Central memory CD4-positive, alpha-beta T cell (primary cell): ENCODE measurements at places on chromosomes 5 and 9.

GRCh38 chr9:137194388-137194787 is 5.9 kb downstream of the SSNA1 start:
- no peak for DNase-seq

DNA sequence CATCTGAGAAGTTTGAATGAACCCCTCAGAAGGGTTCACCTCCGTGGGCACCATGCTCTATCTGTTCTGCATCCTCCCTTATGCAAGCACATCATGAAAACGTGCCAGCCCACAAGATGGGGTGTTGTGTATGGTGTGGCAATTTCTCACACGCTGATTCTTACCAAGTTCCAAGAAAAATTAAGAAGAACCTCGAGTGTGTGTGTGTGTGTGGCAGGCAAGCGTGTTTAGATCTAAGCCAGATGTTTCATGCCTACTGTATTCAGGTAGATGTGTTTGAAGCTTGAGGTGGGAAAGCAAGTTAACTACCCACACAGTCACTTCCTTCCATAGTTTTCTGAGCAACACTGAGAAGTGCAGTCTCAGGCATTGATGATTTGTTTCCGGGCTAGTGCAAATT is 77.7 kb upstream of the GNA14 start:
- no peak for DNase-seq

- DNase-seq = no peak
Measured at GRCh38 chr9:124001458-124001799, 10.1 kb upstream of the LHX2 start.

GRCh38 chr5:102975045-102975444 is 144.9 kb downstream of the GIN1 start:
- no peak for DNase-seq

DNA sequence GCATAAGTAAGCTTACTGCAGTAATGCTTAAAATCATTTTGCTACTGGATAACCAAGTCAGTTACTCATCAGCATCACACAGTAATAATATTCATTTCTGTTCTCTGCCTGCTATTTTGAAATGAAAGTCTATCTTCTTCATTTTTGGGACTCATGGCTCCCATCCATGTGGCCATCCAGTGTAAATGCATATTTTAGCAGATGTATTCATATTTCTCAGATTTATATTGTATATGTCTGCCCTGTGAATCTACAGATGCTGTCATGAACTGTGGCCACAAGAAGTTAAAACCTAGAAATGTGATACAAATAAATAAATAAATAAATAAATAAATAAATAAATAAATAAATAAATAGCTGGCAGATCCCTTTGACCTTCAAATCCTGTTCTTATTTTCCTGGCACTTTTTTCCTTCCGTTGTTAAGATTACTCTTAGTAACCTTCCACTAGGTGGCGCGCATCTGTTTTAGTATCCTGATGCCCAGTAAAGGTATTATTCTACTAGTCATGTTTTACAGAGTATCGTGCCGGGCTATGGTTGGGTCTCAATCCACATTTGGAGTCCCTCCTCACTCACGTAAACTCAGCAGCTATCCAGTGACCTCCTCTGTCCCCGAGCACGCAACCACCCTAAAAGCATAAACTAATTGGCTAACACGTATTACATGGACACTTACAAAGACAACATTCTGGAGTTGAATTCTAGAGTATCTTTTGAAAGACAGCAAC is 79.2 kb upstream of the IL7R start:
- DNase-seq = peak; percentile 72

GRCh38 chr9:19009391-19009965 is 23.5 kb downstream of the SAXO1 start:
- DNase-seq = no peak

DNA sequence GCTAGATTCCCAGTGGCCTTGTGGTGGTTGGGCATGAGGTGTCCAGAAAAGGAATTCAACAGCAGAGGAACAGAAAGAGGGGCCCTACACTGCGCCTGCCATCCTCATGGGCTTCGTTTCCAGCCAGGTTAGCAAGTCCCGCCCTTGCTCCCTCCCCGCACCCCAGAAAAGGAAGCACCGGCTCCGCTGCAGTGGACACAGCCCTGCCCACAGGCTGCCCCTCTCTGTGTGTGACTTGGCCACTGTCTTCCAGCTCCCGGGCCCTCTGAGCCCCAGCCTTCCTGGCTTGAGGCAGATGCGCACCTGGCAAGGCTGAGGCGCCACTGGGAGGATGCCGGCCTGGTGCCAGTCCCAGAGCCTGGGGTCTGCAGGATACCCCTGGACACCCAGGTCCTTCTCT is 305.0 kb upstream of the IRX4 start:
- no peak for DNase-seq

DNA sequence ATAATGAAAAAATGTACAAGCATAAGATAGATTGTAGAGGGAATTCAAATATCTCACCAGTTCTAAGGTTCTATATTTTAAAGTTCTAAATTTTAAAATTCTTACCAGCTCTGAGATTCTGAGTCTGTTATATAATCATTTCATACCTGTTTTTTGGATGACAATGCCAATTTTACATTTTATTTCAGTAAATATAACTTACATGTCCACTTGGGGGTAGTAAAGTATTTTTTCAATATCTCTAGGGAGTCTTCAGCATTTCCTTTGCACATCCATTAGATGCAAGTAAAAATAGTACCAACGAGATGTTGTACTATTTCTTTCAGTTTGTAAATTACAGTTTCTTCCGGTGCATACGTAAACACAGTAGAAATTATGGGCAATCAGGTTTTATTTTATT is 25.7 kb downstream of the NMUR2 start:
- no peak for DNase-seq

- DNase-seq = no peak
Measured at GRCh38 chr5:8919096-8919495, 626.8 kb downstream of the SEMA5A start.

GRCh38 chr5:38613992-38614836 is 57.8 kb upstream of the LIFR start:
- no peak for DNase-seq

GRCh38 chr5:73299665-73300336 is 126.8 kb downstream of the TMEM174 start:
- no peak for DNase-seq

- no peak for DNase-seq
Measured at GRCh38 chr9:133995012-133995896, 3.1 kb upstream of the VAV2 start.

DNA sequence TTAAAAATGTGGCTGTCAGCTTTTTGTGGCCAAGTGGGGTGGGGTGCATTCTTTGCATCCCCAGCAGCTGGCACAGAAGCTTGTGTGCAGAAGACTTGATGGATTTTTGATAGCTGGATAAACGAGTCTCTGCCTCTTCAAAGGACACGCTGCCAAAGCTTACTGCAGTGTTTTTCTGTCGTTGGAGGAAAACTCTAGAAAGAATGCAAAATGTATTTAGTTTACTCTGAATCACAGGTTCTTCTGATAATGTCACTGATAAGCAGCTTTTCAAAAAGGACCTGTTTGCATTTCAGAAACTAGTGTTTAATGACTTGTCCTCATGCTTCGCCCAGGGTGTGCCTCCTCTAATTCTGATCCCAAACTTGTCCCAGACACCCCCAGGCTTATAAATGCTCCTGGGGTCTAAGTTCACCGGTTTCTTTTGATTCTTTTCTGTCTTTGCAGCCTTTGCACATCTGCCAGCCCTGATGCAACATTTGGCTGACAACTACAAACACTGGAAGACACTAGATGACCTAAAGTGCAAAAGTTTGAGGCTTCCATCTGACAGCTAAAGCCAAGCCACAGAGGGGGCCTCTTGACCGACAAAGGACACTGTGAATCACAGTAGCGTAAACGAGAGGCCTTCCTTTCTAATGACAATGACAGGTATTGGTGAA is 66.0 kb downstream of the WDR41 start:
- DNase-seq = no peak

- DNase-seq = no peak
Measured at GRCh38 chr5:113091622-113092021, 115.0 kb downstream of the DCP2 start.

- DNase-seq = no peak
Measured at GRCh38 chr5:136192526-136193321, at the start of gene SMIM32. Gene SMIM32 (minus strand): TSS chr5:136193162. CDS start chr5:136192524, 638 bp downstream.

- no peak for DNase-seq
Measured at GRCh38 chr9:136609160-136609475, 53.6 kb upstream of the EGFL7 start.

DNA sequence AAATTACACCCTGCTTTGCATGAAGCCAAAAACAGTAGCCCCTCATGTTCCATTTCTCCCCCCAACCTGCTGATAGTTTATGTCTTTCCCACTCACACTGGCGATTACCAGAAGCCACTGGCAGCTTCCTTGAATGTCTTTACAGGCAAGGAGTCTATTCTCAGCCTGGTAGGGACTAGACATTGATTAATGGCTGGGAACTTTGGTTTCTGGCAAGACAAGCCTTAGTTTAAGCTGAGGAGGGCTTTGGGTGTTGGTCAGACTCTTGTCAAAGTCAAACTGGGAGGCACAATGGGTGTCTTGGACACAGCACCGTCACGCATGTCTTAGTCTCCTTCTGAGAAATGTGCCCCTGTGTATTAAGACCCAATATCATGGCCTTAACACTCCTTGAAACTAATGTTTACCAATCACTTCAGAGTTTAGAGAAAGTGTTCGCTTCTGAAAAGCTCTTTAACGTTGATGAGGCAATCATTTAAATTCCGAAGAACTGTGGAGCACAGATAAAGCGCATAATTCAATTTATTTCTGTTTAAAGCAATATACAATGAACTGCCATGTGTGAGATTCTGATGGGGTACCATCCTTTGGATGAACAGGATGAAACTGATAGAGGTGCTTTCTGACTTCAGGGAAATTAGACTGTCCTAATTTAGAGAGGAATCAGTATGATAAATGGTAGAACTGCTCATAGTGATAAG is 53.9 kb upstream of the CPEB4 start:
- no peak for DNase-seq

GRCh38 chr5:35804201-35804653 is 52.5 kb upstream of the IL7R start:
- DNase-seq = no peak

GRCh38 chr5:9373571-9373970 is 172.3 kb downstream of the SEMA5A start:
- no peak for DNase-seq

- DNase-seq = no peak
Measured at GRCh38 chr9:33106827-33107621, 30.6 kb upstream of the SMU1 start.

- DNase-seq = no peak
Measured at GRCh38 chr9:88310310-88310980, 77.8 kb upstream of the SPIN1 start.

DNA sequence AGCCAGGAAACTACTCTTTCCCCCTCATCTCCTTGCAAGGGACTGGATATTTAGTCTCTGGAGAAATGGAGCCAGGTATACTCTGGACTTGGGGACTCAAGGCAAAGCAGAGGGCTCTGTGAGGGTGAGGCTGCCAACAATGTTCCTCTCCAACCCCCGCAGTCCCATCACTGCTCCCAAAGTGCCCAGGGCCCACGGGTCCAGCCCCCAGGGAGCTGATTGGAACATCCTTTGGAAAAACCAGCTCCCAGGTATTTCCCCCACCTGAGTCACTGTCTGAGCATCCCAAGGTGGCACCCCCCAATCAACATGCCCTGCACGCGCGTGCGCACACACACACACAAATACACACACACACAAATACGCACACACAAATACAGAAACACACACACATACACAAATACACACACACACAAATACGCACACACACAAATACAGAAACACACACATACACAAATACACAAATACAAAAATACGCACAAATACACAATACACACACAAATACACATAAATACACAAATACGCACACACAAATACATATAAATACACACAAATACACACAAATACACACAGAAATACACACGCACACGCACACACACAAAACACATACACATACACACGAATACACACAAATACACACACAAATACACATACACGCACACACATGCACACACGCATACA is 137.4 kb downstream of the DAB2IP start:
- no peak for DNase-seq

DNA sequence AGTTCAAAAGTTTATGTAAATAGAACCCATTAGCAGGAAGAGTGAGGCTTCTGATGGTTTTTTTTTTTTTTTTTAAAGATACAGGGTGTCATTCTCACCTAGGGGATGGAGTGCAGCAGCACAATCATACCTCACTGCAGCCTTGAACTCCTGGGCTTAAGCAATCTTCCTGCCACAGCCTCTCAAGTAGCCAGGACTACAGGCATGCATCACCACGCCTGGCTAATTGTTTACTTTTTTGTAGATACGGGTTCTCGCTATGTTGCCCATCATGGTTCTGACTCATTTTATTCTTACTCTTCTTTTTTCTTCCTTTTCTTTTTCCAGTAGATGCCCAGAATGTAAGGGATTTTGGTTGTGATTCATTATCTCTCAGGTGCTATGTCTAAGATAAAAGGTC is 201.1 kb downstream of the NNT start:
- DNase-seq = no peak

- DNase-seq = no peak
Measured at GRCh38 chr9:68793605-68794343, 88.7 kb downstream of the PIP5K1B start.

- no peak for DNase-seq
Measured at GRCh38 chr9:5646116-5646515, 17.2 kb downstream of the RIC1 start.

- DNase-seq = no peak
Measured at GRCh38 chr9:93345643-93346230, 105.7 kb upstream of the FAM120A start.

- no peak for DNase-seq
Measured at GRCh38 chr9:110502842-110503241, 76.7 kb downstream of the SVEP1 start.

DNA sequence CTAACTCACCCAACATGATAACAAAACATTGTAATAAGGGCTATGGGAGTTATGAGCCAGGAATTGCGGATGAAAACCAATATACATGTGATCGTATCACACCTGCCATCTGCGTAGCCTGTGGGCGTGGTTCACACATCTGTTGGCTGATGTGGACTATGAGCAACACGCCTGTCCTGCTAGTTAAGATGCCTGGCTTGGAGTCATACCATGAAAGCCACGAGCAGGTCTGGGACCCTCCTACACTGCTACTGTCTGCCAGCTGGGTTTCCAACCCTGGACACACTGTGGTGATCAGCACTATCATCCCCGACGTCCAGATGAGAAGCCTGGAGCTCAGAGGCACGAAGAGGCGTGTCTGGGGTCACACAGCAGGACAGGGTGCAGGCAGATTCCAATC is 40.2 kb downstream of the STK10 start:
- DNase-seq = no peak

- no peak for DNase-seq
Measured at GRCh38 chr5:32110111-32110696, 63.9 kb downstream of the GOLPH3 start.

DNA sequence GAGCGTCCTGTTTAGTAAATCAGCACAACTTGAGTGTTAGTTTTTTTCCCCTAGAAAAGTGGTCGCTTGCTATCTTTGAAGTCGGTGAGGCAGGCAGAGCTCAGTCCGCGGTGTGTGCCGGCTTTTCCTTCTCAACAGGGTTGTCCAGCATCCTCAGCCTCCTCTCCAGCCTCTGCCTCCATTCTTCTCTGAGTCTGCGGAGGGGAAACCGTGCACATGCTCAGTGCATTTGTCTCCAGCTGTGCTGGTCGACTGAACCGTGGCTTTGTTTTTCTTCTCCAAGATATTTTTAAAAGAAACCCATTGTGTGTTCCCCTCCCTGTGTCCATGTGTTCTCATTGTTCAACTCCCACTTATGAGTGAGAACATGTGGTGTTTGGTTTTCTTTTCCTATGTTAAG is 25.3 kb downstream of the FAM240B start:
- no peak for DNase-seq
